ENCODE measurements at places on chromosomes 11 and 22.

DNA sequence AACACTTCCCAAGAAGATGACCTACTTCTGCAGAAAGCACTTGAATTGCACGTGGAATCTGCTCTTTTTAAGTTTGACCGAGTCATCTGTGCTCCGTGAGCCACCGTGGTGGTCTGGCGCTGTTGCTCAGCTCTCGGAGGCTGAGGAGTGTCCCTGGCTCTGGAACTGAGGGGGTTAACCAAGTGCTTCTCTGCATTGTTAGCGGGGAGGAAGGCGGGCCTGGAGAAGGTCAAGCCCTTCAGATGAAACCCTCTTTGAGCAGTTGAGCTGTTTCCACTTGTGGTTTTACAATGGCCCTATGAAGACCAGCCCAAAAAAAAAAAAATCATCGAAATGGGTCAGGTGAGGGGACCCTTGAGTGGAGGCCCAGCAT, 286.4 kb downstream of the NTM start:
- no peak for DNase-seq

- no peak for DNase-seq
These were observed 960 bp upstream of the CADM1 start for GRCh38 chr11:115505175-115505574.

DNA sequence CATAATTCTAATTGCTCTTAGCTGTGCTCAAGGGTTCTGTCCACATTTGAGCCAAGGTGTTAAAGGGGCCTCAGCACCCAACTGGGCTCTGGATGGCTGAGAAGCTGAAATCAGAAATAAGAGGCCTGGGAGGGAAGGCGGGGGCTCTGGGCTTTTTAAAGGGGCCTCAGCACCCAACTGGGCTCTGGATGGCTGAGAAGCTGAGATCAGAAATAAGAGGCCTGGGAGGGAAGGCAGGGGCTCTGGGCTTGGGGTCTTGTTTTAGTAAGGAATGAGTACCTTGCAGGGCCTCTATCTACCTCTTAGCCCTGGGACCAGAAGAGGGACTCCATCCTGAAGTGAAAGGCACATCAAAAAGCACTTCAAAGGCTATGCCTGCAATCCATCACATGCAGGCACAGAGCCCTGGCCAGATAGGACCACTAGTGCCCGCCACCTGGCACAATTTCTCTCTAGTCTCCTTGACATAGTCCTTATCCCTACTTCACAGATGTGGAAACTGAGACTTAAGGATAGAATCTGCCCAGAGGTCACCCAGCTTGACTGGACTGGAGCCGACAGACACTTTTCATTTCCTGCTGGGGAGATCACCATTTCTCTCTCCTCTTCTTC, 35.6 kb downstream of the DKK3 start:
- DNase-seq = no peak

GRCh38 chr22:46239261-46240048, 10.6 kb downstream of the CDPF1 start:
- no peak for DNase-seq

DNA sequence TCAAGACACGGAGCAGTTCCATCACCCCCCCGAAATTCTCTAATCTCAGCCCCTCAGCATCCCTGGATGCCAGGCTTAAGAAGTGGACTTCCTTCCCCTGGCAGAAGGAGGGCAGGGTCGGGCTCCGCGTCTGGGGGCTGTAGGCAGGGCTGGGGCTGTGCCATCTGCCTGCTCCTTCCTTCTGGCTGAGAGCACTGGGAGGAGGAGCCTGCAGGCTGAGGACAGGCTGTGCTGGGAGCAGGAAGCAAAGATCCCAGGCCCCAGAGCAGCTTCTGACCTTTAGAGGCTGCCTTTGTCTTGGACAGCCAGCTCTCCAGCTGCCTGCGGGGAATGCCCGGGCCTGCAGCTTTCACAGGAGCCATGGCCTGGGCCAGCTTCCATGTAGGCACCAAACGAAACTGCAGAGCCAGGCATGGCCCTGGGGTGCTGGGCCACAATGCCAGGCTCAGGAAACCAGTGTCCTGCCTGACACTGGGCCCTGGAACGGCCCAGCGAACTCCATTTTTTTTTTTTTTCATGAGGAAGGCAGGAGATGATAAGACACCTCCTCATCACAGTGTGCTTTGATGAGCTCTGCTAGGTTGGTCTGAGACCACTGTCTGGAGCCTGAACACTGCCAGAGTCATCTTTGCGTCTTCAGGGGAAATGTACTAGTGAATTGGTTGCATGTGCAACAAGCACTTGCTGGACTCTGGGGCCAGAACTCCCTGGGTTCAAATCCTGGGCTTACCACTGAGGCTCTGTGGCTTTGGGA, 67.9 kb downstream of the MCM5 start:
- peak; percentile 29 for DNase-seq

DNA sequence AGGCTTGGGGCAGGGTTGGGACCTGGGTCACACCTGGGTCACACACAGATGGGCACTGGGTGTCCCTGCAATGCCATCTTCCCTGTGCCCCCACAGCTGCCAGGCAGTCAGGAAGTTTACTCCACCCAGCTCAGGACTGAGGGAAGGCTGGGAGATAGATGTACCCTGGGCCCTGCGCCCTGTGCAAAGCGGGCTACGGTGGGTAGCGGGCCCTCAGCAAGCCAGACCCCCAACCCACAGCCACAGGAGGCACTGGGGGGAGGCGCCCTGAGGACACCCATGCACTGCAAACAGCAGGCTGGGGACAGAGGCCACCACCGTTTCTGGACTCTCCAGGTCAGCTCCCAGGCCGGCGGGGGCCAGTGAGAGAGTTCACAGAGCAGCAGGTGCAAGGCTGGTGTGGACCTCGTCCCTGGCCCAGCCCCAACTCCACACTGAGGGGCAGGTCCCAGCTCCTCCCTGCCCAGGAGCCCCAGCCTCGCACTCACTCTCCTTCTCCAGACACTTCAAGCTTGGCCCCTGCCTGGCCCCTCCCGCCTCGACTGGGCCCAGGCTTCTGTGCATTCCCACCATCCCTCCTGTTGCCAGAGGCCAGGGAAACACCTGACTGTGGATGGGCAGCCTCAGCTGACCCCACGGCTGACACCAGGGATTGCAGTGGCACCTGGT, 4.9 kb downstream of the DUSP8 start:
- no peak for DNase-seq

GRCh38 chr11:12362857-12363256, 14.5 kb upstream of the PARVA start:
- no peak for DNase-seq

Measured in neuronal stem cell (in vitro differentiated cells).